ENCODE measurements at places on chromosomes 16 and 17. TPM values are rescaled to one million over a fixed set of nuclear protein-coding genes. Genes with fewer than 3 reads are reported as not detected.

The TEKT5 gene
- polyA plus RNA-seq: not detected

The FBXW10 gene
- not detected for polyA plus RNA-seq

The DOC2B gene
- not detected for polyA plus RNA-seq

The SYCE1L gene
- polyA plus RNA-seq: not detected

The CCNF gene
- 11.8 TPM for polyA plus RNA-seq

The TLCD2 gene
- 3.3 TPM for polyA plus RNA-seq

The NACA2 gene
- not detected for polyA plus RNA-seq

DNA sequence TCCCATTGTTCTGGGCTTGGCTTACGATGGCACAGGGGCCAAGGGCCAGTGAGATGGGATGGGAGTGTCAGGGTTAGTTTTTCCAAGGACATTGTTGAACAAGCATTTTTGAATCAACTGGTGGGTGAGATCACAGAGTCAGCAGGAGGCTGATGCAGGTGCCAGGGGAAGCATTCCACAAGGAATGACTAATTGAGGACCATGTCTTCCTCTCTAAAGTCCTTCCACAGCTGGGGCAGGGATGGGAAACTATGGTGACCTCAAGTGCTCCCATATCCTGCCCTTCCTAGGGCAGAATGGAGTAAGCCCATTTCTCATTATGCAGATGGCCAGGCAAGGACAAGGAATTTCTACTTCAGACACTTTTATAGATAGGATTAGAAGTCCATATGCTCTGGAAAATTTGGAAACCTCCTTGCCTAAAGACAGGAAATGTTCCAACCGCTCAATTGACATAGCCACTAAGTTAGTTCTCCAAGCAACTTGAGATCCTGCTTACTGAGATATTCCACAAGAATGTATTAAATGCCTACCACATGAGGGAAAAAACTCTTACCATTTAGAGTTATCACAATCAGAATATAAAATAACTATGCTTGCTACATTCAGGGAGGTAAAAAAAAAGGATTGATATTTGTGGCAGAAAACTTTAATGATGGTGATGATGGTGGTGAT is 21.2 kb upstream of the ENGASE start:
- H3K4me3 ChIP-seq: no peak overlapping the region
- H3K36me3 ChIP-seq: no peaks in the 10 kb centered on the region
- no peak overlapping the region for H3K27ac ChIP-seq
- H3K4me1 ChIP-seq: no peaks in the 10 kb centered on the region
- no peak for DNase-seq
- no peaks in the 10 kb centered on the region for H3K27me3 ChIP-seq

DNA sequence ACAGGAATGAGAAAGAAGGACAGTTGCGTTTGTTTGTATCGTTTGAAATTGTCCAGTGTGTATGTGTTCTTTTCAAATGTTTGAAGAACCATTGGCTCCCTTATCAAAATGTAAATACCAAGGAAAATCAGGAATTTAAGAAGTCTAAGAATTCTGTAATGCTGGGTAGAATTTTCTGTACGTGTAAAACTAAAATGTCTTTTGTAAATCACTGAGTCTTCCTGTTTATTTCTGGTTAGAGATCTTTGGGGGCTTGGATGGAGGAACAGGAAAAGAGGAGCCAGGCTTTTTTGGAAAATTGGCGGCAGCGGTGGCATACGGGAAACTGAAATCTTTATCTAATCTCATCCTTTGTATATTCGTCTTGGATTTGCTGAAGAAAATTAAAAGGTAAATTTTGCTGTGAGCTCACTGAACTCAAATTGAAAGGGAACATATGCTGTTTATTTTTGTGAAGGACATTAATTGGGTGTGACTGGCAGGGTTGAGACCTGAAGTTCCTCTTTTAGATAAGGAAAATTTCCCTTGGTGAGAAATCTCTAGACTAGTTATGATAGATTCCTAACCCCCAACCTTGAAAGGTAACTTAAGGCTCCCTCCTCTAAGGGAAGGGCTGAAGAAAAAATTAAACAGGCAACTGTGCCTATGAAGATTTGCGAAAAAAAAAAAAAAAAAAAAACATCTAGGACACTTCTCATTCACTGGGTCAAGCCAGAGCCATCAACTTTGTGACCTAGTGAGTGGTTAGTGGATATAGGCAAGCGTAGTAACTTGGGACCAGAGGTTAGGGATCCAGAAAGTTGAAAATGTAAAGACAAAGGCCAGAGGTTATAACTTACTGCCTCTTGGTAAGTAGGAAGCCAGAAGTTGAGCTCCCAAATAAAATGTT is 10.8 kb downstream of the TAT start:
- no peaks in the 10 kb centered on the region for H3K27me3 ChIP-seq
- H3K4me1 ChIP-seq: no peaks in the 10 kb centered on the region
- no peaks in the 10 kb centered on the region for H3K36me3 ChIP-seq
- peak overlapping the region; percentile 82 for H3K4me3 ChIP-seq
- no peak overlapping the region for H3K27ac ChIP-seq

GRCh38 chr17:48596000-48596734 is 2.6 kb upstream of the HOXB5 start:
- no peaks in the 10 kb centered on the region for H3K27me3 ChIP-seq
- H3K4me3 ChIP-seq: peak overlapping the region; percentile 93
- peaks cover 4% of the 10 kb centered on the region for H3K4me1 ChIP-seq
- peak; percentile 47 for DNase-seq
- H3K27ac ChIP-seq: peak overlapping the region; percentile 92

GRCh38 chr17:9209347-9209746 is 188.0 kb downstream of the NTN1 start:
- no peak for DNase-seq
- no peaks in the 10 kb centered on the region for H3K36me3 ChIP-seq
- peaks cover 3% of the 10 kb centered on the region for H3K27me3 ChIP-seq
- no peak overlapping the region for H3K4me3 ChIP-seq
- H3K27ac ChIP-seq: no peak overlapping the region

- no peak overlapping the region for H3K27ac ChIP-seq
- H3K36me3 ChIP-seq: peaks cover 14% of the 10 kb centered on the region
- no peaks in the 10 kb centered on the region for H3K27me3 ChIP-seq
- no peak for DNase-seq
- H3K4me1 ChIP-seq: peaks cover 3% of the 10 kb centered on the region
- no peak overlapping the region for H3K4me3 ChIP-seq
These were observed 43.2 kb downstream of the SREBF1 start for GRCh38 chr17:17793378-17794214.

DNA sequence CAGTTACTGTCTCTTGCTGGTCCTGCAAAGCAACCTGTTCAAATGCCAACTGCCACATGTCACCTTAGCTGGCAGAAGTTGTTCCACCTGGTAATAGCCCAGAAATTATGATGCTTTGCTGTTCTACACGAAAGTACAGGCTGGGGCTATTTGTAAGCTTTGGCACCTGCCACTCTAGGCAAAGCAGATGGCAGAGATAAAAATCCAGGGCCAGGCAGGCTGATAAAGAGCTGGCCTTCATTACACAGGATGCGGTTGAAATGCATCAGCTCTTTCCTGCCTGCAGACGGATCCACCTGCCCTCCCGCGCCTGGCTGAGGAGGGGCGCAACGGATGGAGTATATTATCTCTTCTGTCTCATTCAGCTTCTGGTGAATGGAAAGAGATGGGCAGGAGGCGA is 29.3 kb upstream of the KDM8 start:
- H3K27ac ChIP-seq: no peak overlapping the region
- no peak overlapping the region for H3K4me3 ChIP-seq
- no peaks in the 10 kb centered on the region for H3K27me3 ChIP-seq

GRCh38 chr17:44273607-44274006 is 5.7 kb upstream of the SLC4A1 start:
- no peak overlapping the region for H3K4me3 ChIP-seq
- no peaks in the 10 kb centered on the region for H3K4me1 ChIP-seq
- peaks cover 4% of the 10 kb centered on the region for H3K27me3 ChIP-seq

DNA sequence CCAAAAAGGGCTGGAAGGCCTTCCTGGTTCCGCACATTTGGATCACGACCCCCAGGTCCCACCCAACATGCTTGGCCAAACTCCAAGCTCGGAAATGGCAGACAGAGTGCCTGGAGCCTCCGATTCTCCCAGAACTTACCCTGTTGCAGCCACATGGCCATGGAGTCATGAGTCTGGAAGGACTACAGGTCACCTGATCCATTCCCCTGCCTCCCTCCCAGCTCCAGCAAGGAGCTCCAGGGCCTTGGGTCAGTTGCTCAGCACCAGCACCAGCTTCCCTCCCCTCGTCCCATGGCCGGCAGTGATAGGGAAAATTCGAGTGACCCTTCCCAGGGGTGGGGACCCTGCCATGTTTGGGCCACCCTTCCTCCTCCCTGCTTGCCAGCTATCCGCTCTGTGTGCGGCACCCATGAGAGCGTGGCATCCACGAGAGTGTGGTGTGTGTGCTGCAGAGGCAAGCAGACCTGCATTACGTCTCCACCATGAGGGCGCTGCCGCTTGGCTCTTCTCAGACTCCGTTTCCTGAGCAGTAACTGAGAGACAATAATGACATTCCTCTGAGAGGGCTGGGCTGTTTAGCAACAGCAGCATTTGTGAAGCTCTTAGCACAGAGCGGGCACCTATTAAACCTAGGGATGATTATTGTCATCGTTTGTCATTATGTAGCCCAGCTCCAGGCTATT is 21.3 kb upstream of the RPL38 start:
- H3K27me3 ChIP-seq: no peaks in the 10 kb centered on the region
- no peak overlapping the region for H3K4me3 ChIP-seq
- H3K4me1 ChIP-seq: no peaks in the 10 kb centered on the region
- H3K36me3 ChIP-seq: no peaks in the 10 kb centered on the region
- no peak for DNase-seq

DNA sequence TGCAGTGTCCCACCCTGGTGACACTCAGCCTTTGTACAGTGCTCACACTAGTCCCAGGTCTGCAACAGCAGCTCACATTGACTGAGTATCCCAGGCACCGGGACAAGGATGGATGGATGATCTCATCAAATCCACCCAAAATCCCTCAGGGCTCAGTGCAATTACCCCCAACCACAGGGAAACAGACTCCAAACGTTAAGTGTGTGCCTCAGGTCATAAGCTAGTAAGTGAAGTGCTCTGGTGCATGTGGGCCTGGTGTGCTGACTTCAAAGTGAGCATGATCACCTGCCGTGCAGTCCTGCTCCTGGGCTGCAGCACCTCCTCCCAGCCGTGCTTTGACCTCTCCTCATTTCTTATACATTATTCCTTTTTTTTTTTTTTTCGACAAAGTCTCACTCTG is 31.2 kb upstream of the CD300E start:
- H3K27me3 ChIP-seq: no peaks in the 10 kb centered on the region
- no peak for DNase-seq
- no peaks in the 10 kb centered on the region for H3K36me3 ChIP-seq
- H3K27ac ChIP-seq: no peak overlapping the region

DNA sequence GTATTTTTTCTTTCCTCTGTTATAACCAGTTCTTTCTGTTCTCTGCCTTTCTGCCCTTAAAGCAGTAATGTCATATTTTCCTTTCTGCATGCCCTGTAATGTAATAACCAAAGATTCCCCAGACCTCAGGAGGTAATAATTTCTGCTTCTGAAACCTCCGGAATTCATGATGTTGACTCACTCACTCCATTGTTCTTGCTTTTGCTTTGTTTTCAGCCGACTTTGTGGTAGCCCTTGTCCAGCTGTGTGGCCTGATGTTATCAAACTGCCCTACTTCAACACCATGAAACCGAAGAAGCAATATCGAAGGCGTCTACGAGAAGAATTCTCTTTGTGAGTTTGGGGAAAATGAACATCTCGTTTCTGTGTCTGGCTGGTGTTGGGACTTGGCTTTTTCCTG is 55.9 kb downstream of the CDK12 start:
- H3K27ac ChIP-seq: no peak overlapping the region
- peak; percentile 92 for DNase-seq
- no peaks in the 10 kb centered on the region for H3K4me1 ChIP-seq
- peaks cover 6% of the 10 kb centered on the region for H3K36me3 ChIP-seq

DNA sequence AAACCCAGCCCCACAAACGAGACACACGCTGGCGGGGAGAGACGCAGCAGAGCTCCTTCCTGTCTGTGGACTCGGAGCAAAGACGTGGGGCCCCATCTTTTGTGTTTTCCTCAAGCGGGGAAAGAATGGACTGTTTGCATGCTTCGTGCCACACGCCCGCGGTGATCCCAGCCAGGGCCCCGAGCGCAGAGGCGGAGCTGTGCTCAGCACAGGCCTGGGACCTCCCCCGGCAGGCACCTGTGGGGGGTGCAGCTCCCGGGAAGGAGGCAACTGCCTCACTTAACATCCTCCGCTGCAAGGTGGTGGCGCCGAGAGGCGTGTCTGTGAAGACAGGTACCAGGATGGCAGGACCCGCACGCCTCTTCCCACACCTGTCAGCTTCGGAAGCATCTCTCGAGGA is 19.1 kb downstream of the TRARG1 start:
- no peaks in the 10 kb centered on the region for H3K36me3 ChIP-seq
- no peak for DNase-seq
- H3K4me1 ChIP-seq: no peaks in the 10 kb centered on the region
- H3K27ac ChIP-seq: no peak overlapping the region

DNA sequence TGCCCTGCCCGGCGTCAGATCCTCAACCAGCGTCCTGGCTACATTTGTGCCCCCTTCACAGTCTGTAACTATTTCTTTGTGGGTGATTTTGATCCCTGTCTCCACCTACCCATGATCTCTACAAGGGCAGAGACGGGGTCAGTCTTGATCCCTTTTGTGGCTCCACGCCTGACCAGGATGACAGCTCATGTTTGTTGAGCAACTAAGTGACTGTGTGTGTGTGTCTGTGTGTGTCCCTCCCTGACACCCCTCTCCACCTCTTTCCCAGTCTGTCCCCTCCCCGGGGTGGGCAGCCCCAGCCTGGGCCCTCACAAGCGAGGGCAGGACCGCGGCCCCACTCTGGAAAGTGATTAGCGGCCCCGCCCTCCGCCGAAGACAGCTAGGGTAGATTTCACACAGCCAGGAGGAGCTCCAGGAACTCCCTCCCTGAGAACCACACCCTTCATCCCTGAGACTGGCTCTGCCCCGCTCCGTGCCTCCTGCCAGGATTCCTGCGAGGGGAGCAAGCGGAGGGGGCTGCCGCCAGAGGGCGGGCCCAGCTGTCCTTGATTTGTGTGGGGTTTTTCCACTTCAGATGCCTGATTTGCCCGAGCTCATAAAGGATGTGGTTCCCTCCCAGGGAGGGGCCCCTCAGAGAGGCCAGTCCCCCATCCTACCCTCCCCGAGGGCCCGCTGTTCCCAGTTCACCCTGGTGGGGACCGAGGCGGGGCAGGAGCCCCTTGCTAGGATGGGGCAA is 5.3 kb upstream of the HS3ST6 start:
- H3K4me3 ChIP-seq: no peak overlapping the region
- peak; percentile 36 for DNase-seq
- H3K36me3 ChIP-seq: no peaks in the 10 kb centered on the region

DNA sequence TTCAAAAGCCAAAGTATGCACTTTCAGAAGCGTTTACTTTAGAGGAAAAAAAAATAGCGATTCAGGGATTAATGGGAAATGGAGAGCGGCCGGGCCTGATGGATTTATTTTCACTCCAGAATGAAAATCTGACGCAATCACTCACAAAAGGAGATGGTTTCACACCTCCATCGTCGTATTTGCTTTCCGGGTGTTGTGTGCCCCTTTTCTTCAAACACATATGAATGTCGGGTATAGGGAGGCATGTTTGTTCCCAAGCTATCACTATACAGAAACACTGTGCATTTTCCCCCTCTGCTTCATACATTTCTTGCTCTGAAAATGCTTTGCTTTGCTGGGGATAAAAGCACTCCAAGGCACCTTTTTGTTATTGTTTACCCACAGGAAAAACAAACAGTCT is 562.2 kb upstream of the ZFHX3 start:
- no peak overlapping the region for H3K27ac ChIP-seq
- DNase-seq: no peak
- H3K27me3 ChIP-seq: no peaks in the 10 kb centered on the region
- H3K4me3 ChIP-seq: no peak overlapping the region

GRCh38 chr16:57260294-57260929 is 15.4 kb downstream of the ARL2BP start:
- no peak overlapping the region for H3K4me3 ChIP-seq
- no peaks in the 10 kb centered on the region for H3K4me1 ChIP-seq
- peak; percentile 66 for DNase-seq
- peak overlapping the region; percentile 14 for H3K27ac ChIP-seq
